Bronchus fibroblast of lung (primary cell): ENCODE measurements at places on chromosomes 2 and 18. TPM values are rescaled to one million over a fixed set of nuclear protein-coding genes. Genes with fewer than 3 reads are reported as not detected.

CXCR1 gene
- total RNA-seq = not detected in 2 replicates

ATP6V1B1 gene
- 1.0 and 4.4 TPM in 2 replicates for total RNA-seq

NAT8 gene
- not detected in 2 replicates for total RNA-seq

C18orf54 gene
- total RNA-seq = 3.7 and 4.5 TPM in 2 replicates

ADD2 gene
- under 0.01 and 0.59 TPM in 2 replicates for total RNA-seq

ABCG8 gene
- not detected in 2 replicates for total RNA-seq

RTP5 gene
- total RNA-seq = not detected in 2 replicates

RAX gene
- total RNA-seq = not detected in 2 replicates

AGFG1 gene
- 38.8 and 44.9 TPM in 2 replicates for total RNA-seq

FAM237A gene
- not detected in 2 replicates for total RNA-seq
